ENCODE measurements at places on chromosomes 3 and 15. TPM values are rescaled to one million over a fixed set of nuclear protein-coding genes. Genes with fewer than 3 reads are reported as not detected.
A peak's percentile ranks its signal among the peaks of the same experiment; 100 is the strongest.

Gene CFAP100
- not detected for total RNA-seq

DNA sequence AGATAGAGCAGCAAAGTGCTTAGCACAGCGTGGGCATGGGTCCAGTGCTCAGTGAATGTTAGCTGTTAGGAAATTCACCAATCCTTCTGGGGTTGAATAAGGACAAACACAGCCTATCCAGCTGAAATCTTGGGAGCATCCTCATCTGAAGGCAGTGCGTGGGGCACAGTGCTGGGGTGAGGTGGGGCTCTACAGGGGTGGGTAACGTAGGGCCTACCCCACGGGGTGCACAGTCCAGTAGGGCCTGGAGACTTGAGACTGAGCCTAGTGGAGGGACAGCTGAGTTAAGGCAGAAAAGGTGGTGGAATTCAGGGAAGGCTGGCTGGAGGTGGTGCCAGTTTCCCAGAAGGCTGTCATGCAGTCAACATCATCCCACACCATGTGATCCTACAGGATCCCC is 73.0 kb downstream of the ISG20 start:
- no peak for DNase-seq

Gene GRAMD1C
- 5.0 TPM for total RNA-seq

Gene WDR93
- not detected for total RNA-seq

Gene RLBP1
- not detected for total RNA-seq

Gene RBP2
- not detected for total RNA-seq

Gene PLSCR1
- 11.7 TPM for total RNA-seq

GRCh38 chr3:42118762-42119361 is 27.7 kb downstream of the TRAK1 start:
- DNase-seq, result peak; percentile 49

Gene HHLA2
- not detected for total RNA-seq

Gene GOLGA8G
- not detected for total RNA-seq

- DNase-seq, result peak; percentile 46
Measured at GRCh38 chr3:68999605-69000004, 13.9 kb downstream of the EOGT start.

DNA sequence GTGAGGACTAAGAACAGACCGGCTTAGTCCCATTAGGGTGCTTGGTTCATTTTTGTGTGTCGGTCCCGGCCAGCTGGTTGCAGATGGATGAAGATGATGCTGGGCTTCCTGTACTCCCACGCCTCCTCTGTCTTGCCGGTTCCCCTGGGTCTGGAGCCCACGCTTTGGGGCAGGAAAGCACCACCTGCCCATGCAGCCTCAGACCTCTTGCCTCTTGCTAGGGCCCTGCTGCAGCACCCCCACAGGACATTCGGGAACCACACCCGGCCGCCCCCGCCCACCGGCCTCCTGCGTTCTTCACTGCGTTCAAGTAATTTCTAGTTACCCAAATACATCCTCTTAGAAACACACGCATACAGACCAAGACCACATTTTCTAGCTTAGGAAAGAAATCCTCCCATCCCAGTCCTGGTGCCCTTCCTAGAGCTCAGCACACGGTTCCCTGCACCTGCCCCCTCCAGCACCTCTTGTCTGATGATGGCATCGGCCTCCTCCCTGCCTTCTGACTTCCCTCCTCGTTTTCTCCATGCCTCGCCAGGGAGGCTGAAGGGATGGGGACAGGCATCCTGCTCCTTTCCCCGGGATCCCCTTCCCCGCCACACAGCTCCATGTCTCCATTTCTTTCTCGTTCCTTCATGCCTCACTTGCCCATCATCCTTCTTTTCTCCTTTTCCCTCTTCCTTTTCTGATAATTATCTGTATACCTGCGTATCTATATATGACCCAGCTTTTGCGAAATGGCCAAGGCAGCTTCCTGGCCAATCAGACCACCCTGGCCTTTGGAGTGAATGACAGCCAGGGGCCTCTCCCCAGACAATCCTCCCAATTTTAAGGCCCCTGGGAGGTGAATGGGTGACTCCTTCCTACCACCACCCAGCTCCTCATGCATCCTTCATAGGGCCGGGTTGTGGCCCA is 30.9 kb downstream of the FAM3D start:
- no peak for DNase-seq

Gene AMT
- total RNA-seq, result 0.36 TPM

- DNase-seq, result no peak
Measured at GRCh38 chr3:178367817-178368617, 168.2 kb upstream of the KCNMB2 start.

Gene KNL1
- 32.5 TPM for total RNA-seq

DNA sequence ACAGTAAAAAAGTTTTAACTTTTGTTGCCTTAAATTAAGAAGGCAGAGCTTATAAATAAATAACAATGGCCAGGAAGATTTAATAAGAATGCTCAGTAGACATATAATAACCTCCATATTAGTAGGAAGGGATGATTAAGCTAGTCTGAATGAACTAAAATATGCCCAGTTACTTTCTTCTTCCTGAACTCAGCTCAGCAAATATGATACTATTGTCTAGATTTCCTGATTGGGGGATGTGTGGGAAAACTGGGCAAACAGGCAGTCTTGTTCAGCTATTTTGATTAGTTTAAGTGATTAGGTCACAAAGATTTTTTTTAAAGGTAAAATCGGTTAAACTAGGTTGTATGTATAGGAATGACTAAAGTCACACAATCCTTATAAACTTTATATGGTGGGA is 167.2 kb upstream of the SLC2A2 start:
- peak; percentile 22 for DNase-seq

Gene GABPB1
- total RNA-seq, result 76.4 TPM

- no peak for DNase-seq
Measured at GRCh38 chr15:51212239-51212638, 117.5 kb upstream of the TNFAIP8L3 start.

- peak; percentile 37 for DNase-seq
Measured at GRCh38 chr3:12796171-12797123, at the start of gene CAND2. Gene CAND2 (plus strand): TSS chr3:12796680. CDS start chr3:12796721, 41 bp downstream.

Gene GHSR
- not detected for total RNA-seq

- peak; percentile 47 for DNase-seq
Measured at GRCh38 chr3:27659279-27660021, 62.7 kb downstream of the EOMES start.

Gene SLC9C1
- total RNA-seq, result not detected

DNA sequence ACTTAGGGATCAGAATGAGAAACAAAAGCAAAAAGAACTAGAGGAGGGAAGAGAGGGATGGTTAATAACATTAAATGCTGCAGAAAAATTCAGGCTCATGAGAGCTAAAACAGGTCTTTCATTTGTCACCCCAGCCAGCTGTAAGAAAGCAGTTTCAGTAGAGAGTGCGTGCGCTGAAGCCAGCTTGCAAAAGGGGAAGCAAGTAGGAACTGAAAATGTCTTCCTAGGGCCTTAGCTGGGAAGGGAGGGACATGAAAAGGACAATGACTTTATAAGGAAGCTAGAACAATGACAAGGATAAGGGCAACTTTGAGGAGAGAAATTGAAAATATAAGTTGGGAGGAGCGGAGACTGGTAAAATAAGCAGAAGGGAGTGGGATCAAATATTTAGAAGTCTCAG is 3.1 kb downstream of the CIAO2A start:
- DNase-seq, result no peak

DNA sequence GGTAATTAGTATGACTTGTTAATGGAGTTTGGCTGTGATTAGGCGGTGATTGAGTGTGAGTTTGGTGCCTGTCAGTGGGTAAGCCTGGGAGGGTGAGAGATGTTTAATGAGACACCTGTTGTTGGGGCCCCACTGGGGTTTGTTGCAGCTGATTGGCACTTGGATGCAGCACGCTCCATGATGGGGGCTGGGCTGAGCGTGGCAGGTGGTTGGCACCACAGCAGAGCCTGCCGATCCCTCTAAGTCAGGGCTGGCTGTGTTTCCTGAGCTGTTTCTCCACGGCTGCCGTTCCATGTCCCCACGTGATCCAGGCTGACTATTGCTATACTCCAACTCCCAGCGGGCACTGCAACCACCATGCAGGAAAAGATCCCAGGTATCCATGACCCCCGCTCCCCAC is 93.5 kb upstream of the ARRDC4 start:
- DNase-seq, result no peak

Gene LRRC31
- not detected for total RNA-seq
